ENCODE measurements at places on chromosomes 6 and 20.

DNA sequence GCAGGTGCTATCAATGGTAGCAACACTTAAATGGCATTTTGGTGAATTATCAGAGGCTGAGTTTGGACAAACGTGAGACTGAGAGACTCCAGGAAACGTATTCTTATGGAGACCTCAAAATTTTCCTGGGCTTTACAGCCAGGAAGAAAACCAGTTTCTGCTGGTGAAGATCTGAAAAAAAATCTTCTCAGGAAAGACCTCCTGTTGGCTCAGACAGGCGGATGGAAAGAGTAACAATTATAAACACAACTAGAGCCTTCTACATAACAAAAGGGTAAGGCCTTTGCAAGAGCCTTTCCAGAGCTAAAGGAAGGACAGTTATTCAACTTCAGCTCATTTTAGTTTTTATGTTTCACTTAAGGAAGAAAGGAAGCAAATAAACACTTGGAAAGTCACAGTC, 274.4 kb downstream of the THBS2 start:
- no peak for DNase-seq

GRCh38 chr20:609371-609964, 641 bp downstream of the TCF15 start:
- DNase-seq, result no peak

GRCh38 chr20:17761604-17762003, 61.8 kb downstream of the BANF2 start:
- no peak for DNase-seq

GRCh38 chr6:2659381-2659780, 91.3 kb downstream of the MYLK4 start:
- no peak for DNase-seq

GRCh38 chr6:41036186-41036585, 2.8 kb downstream of the UNC5CL start:
- DNase-seq, result no peak

GRCh38 chr6:45423111-45423823, 45.5 kb upstream of the SUPT3H start:
- DNase-seq, result no peak

DNA sequence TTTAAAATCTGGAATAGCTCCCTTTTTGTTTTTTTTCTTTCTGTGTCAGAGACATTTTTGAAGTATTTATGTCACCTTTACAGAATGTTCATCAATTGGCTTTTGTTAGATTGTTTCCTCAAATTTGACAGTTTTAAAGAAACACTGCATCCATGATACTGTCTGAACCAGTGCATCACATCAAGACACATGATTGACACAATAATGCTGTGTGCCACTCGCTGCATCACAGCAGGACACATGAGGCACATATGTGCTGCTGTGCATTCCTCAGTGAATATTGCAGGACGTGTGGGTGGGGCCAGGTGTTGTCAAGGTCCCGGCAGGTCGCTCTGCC, 37.4 kb downstream of the ERMARD start:
- DNase-seq, result no peak

DNA sequence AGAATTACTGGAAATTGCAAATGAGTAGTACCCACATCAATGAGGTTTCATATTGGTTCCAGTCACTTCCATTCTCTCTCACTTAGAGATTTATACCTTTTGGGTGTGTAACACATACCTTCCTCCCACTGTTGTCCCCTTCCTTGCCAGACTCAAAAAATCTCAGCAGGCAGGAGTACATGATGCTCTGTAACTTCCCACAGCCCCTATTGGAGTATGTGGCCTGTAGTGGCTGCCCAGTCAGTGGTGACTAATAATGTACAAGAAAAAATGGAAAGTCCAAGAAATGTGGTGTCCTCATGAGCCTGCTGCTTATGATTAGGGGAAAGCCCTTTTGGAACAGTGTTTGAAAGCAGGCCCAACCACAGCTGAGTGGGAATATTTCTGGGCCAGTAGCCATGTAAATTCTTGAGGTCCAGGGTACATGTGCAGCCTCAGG, 312.0 kb downstream of the ZFAND3 start:
- DNase-seq, result peak; percentile 82

- peak; percentile 55 for DNase-seq
Measured at GRCh38 chr6:149723771-149724417, 6.0 kb upstream of the LATS1 start.

DNA sequence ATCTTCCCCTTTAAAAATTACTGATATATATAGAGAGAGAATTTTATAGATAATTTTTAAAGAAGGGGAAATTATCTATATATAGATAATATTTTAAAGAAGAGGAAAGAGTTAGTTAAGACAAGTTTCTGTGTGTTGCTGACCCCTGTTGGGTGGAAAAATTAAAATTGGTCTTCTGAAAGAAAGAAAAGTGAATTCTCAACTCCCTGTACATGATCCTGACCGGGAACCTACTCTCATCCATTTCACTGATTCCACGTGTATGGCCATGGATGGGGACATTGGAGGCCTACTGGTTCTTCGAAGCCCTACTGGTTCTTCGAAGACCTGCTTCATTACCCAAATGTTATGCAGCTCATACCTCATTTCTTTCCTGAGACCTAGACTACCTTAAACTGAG, 53.0 kb upstream of the TCF21 start:
- no peak for DNase-seq

DNA sequence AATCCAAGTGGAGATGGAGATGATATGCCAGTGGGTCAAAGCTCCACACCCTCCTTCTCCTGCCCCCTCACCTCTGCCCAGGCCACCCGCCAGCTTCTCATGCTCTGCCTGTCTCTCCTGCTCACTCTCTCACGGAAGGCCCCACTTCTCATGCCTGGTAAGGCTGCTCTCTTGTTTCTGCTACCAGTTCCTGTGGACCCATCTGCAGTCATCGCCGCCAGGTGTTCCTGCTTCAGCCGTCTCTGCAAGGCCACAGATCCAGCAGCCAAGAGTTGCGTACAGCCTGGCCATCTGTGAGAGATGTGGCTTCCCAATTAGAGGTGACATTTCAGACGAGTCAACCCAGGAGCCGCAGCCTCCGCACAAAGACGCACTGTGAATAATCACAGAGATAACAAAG, 40.8 kb upstream of the NXT1 start:
- DNase-seq, result no peak

DNA sequence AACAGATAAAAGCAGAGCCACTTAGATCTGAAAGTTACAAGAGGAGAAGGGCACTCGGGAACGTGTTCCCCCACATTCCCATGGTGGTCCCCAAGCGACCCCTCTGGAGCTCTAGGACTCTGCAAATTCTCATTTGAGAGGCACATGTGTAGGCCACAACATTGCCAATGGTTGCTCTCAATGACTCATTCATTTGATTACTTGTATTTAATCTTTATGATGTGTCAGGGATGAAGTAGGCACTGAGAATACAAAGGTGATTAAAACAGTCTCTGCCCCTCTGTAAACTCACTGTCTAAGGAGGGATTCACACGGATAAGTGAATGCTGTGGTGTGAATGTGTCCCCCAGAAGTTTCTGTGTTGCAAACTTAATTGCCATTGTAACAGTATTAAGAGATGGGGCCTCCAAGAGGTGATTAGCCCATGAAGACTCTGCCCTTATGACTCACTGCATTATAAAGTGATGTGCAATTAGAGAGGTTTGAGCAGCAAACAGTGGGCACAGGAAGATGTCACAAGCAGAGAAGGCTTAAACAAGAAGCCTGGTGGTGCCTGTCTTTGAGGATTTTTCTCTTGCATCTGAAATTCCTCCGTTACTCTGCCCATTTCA, 34.0 kb upstream of the TRAM2 start:
- DNase-seq, result peak; percentile 27

GRCh38 chr6:152474354-152474753, 162.8 kb downstream of the SYNE1 start:
- DNase-seq, result no peak

DNA sequence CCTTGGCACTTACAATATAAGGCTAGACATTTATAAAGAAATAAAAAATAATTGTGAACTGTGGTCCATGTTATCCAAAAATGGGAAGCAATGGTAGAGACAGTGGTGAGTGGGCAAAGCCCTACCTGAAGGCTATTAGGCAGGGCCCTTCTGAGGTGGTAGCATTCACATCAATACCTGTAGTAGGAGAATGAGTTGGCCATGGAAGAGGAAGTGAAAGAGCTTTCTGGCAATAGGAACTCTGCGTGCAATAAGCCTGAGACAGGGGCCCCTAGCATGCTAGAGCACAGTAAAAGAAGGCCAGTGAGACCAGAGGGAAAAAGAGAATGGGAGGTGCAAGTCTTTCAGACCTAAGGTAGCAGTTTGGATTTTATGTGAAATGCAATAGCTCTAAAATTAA, 754.5 kb downstream of the PTPRT start:
- DNase-seq, result no peak

GRCh38 chr6:33716379-33716778, 4.9 kb upstream of the UQCC2 start:
- DNase-seq, result no peak

- no peak for DNase-seq
Measured at GRCh38 chr6:32416036-32416435, 9.1 kb upstream of the BTNL2 start.

DNA sequence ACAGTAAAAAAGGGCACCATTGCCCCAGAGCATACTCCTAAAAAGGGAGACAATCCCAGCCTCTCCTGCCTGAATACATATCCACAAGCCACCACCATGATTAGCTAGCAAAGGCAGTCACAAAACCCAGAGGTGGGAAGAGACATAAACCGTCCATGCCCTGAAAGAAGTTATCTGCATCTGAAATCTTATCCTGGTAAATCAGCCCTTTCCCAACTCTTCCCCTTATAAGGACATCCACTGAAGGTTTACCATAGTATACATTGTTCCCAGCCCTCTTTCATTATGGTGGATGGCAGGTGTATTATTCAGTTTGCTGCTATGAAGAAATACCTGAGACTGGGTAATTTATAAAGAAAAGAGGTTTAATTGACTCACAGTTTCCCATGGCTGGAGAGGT, 95.2 kb downstream of the TBC1D7 start:
- DNase-seq, result no peak

GRCh38 chr6:11331111-11331510, 98.6 kb upstream of the NEDD9 start:
- DNase-seq, result no peak

DNA sequence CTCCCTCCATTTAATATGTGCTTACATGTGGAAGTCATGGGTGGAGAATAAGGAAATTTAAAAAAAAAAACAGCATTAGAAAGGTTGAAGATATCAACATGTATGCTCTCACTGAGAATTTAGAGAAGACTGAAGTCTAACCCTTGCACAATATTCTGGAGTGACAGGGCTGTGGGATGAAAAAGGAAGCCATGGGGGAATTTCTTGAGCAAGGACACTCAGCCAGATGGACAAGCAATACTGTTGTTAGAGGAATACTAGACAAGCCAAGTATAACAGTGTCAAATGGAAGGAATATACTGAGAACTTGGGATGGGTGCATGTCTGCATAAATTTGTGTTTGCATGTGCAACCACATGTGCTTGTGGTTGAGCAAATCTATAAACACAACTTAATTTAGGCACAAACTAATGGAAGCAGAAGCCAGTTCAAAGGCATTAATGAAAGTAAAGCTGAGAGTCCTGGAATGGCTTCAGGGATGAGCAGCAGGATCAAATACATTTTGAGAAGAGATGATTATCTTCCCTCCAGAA, 119.7 kb downstream of the ADGRB3 start:
- DNase-seq, result no peak

- DNase-seq, result no peak
Measured at GRCh38 chr20:32807706-32808105, 12.0 kb upstream of the MAPRE1 start.

GRCh38 chr6:108561742-108562502, 1.2 kb downstream of the FOXO3 start:
- no peak for DNase-seq

GRCh38 chr6:123515715-123516114, 121.0 kb downstream of the TRDN start:
- DNase-seq, result no peak

GRCh38 chr6:161694995-161695394, 421.1 kb upstream of the AGPAT4 start:
- DNase-seq, result no peak

GRCh38 chr6:162798546-162799266, 70.9 kb downstream of the PACRG start:
- no peak for DNase-seq

- DNase-seq, result no peak
Measured at GRCh38 chr20:24027229-24027628, 38.6 kb upstream of the GGTLC1 start.

GRCh38 chr6:61909486-61909885, 376.5 kb downstream of the KHDRBS2 start:
- DNase-seq, result no peak

- DNase-seq, result no peak
Measured at GRCh38 chr20:52540509-52540908, 348.9 kb upstream of the ZFP64 start.

DNA sequence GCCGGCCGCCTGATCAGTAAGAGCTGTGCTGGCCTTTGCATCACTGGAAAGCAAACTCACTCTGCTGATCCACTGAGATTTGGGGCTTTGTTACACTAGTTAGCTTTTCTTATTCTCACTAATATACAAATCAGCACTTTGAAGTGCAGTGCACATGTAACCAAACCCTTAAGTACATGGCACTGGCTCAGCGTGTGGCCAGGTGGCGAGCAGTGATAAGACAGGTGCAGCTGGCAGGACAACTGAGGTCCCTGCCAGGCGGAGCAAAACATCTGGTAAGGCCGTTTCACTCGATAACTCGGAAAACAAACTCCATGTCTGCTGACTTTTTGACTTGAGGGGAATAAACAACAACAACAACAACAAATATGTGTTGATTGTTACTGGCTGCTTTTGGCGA, 11.0 kb downstream of the GFRA4 start:
- DNase-seq, result no peak

GRCh38 chr6:12163149-12163548, 127.0 kb upstream of the EDN1 start:
- DNase-seq, result no peak

GRCh38 chr20:58010186-58010585, 218.3 kb downstream of the ANKRD60 start:
- DNase-seq, result no peak

- DNase-seq, result no peak
Measured at GRCh38 chr6:168387426-168387825, 53.6 kb upstream of the SMOC2 start.

DNA sequence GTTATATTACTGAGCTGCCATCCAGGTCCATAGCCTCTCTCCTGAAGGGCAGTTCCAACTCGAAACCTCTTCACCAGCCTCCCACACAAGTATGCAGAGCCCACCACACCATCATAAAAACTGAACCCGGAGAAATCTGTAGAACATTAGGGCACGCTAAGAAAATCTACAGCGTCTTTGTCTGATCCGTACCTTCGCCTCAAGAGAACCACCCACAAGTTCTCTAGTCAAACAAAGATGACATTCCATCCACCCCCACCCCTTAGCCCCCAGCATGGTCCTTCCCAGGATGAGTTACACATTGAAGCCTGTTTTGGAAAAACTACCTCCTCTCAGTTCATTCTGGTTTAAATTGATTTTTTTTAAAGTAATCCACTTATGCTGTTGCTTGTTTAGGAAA, 219.7 kb downstream of the ZMYND8 start:
- no peak for DNase-seq
